ENCODE measurements at places on chromosomes 1 and 21.

DNA sequence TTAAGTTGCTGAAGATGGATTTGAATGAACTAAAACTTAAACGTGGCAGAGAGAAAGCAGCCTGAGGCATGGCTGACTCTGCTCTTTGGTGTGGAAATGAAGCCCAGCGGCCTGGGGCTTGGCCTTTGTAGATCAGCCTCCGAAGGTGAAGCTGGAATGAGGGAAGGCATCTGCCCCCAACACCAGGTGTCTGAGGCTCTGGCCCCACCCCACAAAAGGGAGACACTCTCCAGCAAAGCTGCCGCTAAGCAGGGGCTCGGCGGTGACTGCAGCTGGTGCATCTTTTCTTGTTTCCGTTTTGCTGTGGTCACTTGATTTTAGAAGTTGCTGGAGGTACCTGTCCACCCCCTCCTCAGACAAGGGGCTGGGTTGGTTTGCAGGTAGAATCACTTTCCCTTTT is 38.2 kb upstream of the NID1 start:
- DNase-seq = no peak

GRCh38 chr1:23018661-23019093 is 591 bp upstream of the KDM1A start:
- DNase-seq = no peak

DNA sequence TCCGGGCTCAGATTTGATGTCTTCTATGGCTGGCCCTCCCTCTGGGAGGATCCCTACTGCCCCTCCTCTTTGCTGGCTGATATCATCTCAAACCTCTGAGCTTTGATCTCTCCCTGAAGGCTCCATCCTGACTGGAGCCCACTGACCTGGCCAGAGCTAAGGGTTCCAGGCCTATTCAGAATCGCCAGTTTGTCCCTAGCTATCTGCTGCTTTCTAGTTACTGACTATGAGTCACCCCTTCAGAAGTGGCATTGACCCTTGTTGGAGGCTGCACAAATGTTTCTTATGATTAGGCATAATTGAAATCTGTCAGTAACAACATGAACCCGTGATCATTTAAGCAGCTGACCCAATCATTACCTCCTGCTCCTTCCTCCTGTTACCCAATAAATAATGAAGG is 87.1 kb downstream of the ABCA4 start:
- DNase-seq = no peak

GRCh38 chr1:237316352-237316751 is 274.4 kb downstream of the RYR2 start:
- DNase-seq = no peak

DNA sequence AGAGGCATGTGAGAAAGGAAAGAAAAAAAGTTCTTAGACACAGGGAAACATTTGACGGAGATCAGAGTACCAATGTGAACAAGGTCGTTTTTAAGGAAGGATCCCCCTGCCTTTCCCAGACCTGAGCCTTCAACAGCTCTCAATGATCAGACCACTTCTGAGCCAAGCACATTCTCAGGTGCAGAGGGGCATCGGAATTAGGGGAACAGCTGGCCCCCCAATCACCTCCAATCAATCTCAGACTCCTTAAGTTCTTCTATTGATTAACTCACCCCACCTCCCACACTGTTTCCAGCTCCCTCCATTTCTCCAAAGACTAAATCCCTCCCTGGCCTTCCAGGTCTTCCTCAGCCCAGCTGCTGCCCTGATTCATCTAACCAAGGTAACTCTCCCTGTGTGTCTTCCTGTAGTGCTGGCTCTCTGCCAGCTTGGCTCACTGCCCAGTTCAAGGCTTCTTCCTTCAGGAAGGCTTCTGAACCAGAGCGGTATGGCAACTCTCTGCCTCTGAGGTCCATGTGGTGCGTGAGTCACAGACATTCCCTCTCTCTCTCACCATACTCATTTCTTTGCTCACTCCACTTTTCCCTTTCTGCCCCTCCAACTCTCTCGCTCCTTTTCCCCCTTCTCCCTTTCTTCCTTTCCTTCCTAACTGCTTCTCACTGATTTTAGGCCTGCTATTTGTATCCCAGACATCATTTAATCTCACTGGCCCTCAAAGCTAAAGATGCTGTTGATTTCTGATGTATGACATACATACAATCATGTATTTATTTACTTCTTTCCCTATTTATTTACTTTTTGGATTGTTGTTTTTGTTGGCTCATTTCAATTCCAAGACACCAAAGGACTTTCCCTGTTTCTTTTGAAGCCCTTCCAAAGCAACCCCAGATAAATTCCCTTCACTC is 18.1 kb downstream of the CFAP45 start:
- DNase-seq = peak; percentile 83

DNA sequence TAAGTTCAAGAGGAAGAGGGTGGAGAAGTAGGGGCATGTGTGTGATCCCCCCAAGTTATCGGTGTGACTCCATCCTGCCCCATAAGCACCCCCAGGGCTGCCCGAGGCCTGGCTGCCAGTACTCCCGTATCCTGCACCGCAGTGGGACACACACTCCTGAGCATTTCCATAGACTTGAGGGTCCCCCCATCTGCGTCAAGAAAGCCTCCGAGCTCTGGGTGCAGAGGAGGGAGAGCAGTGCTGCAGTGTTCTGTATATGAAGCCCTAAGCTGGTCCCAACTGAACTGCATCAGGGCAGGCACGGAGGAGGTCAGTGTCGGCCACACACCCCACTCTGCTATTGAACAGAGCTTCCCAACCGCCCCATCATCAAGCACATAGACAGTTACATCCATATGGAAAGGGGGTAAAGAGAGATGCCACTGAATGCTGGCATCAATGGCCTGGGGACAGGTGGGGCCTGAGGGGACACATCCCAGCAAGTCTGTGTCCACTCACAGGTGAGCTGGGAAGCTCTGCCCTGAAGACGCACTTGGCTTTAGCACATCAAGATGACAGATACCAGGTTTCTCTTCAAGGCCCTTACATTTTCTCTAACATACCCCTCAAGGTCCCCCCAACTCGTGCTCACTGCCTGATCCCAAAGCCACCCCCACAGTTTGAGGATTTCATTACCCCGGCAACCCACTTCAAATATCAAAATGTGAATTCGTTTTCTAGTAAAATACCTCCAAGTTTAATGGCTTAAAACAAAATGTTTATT is 64.3 kb downstream of the EVA1C start:
- no peak for DNase-seq

DNA sequence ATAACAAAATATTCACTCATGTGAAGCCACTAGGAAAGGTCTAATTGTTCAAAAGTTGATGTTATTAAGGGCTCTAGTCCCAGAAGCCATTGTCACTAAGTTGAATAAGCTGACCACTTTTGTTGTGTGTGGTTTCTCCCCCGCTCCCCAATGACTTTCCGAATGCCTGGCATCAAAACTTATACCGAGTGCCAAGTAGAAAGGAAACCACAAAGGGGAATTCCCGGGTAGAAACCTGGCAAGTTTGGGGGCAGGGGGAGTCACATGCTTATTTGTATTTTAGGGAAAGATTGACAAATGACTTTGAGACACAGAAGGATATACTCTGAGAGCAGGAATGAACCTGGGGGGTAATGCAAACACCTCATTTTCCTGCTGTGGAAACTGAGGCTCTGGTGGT is 154.1 kb downstream of the TGFBR3 start:
- DNase-seq = no peak

GRCh38 chr1:81221564-81221963 is 579.2 kb upstream of the ADGRL2 start:
- DNase-seq = no peak

DNA sequence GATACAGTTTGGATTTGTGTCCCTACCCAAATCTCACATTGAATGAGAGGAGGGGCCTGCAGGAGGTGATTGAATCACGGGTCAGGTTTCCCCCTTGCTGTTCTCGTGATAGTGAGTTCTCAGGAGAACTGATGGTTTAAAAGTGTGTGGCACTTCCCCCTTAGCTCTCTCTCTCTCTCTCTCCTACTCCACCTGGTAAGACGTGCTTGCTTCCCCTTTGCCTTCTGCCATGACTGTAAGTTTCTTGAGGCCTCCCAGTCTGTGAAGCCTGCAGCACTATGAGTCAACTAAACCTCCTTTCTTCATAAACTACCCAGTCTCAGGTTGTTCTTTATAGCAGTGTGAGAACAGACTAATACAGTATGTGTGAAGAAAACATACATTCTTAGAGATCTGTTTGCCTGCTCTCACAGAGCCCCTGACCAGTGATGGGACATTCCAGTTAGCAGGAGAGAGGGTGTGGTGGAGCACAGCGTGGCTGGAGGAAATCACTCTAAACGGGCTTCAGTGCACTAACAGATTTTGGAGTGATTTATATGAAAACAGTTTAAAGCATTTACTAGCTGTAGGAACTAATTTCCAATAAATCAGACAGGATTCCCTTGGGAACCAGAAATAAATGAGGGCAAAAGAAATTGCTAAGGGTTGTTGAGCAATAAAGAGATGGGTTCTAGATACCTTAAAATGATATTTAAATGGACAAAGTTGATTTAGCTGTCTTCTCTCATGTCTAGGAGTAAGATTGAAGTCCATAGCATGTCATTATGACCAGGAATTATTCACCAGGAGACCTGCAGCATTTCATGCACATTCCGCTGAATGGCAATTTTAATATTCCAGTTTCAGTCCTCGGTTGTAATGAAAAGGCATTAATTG is 411.0 kb downstream of the CAMTA1 start:
- DNase-seq = no peak

DNA sequence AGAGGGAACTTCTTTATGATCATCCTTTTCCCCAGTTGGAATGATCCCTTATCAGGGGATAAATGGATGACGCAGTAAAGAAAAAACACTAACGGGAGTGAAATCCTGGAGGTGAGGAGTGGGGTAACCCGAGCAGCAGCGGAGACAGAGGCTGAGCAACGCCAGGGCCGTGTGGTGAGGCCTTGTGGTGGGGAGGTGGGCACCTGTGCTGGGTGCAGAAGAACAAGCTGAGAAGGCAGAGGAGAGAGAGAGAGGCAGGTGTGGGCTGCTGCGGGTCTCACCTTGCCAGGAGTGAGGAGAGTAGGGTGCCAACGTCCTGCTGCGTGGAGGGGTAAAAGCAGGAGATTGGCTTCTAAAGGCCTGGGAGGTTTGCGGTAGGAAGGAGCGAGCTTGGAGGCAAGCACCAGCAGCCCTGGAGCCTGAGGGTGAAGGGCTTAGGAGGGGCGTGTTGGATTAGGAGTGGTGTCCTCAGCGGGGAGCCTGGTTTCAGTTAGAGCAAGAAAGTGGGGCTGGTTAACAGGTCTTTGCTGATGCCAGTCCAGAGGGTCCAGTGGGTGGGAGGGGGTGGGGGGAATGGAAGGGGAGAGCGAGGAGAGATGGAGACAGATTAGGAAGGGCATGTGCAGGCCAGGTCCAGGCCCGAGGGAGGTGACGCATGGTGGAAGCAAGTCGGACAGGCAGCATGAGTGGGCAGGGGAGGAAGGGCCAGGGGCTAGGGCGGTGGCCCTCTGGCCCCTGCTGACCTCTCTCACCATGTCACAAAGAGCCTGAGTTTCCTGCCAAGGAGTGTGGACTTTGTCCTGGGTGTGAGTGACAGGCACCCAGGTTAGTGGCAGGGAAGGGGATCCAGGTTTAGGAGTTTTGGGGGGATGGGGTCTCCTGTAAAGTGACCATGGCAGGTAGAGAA is 36.7 kb upstream of the LHX4 start:
- DNase-seq = no peak

DNA sequence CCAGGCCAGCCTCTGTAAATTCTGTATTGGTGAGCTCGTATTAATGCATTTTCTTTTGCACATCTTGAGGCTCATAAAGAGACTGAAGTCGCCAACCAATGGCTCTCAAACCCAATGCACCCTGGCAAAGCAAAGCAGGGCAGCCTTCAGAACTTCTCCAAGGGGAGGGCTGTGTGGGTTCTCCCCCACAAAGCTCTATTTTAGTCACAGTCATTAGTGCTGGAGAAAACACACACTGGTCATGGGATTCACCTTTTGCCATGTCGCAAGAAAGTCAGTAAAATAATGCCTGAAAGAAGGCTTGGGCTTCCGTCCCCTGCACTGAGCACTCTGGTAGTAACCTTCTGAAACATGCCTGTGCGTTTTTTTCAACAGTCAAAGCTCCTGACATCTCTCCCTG is 26.3 kb upstream of the ATF3 start:
- DNase-seq = no peak

DNA sequence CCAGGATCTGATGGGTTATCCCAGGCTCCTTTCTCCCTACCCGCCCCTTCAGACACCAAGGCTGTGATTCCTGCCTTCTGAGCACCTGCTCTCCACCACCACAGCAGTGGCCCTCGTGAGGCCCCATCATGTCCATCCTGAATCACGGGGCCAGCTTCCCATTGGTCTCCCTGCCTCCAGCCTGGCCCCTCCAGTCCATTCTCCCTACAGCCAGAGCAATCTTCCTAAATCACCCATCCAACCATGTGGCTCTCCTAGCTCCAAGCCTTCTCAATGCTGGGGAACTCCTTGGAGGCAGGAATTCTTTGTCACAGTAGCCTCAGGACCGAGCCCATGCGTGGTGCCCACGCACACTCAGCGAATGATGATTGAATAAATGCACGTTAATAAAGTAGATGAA is 8.9 kb upstream of the GLIS1 start:
- DNase-seq = no peak

GRCh38 chr1:84467298-84467697 is 11.8 kb upstream of the RPF1 start:
- DNase-seq = no peak

DNA sequence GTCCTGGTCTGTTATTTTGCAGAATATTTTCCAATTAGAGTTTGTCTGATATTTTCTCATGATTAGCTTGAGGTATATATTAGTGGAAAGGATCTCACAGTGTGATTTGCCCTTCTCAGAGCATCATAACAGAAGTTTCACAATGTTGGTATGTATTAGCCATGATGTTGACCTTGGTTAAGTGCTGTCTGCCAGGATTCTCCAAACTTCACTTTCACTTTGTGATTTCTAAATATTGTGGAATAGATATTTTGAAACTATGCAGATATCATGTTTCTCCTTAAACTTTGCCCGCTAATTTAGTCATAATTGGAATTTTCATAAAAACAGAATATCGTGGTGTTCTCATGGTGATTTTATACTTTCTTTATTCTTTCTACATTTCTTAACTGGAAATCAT is 98.0 kb upstream of the DEPDC1 start:
- DNase-seq = no peak

DNA sequence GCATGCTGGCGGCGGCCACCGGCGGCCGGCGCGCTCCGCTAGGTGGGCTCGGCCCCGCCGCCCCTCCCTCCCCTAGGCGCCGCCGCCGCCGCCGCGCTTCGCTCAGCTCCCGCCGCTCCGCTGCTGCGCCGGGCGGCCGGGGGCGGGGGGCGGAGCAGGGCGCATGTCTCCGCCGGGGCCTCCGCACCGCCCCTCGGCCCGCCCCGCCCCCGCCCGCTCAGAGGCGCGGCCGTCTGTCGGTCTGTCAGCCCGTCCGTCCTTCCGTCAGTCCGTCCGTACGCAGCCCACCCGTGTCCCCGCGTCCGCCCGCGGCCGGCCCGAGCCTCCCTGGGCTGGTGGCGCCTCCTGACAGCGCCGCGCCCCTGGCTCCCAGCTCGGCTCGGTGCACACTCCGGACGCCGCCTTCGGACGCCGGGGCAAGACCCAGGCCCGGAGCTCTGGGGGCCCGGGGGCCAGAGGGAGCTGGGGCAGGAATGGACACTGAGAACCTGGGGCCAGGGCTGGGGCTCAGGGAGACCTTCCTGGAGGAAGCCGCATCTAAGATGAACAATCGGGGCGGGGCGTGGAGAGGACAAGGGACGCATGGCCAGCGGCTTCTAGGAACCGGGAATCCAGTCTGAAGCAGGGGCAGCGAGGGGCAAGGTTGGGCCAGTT is at the start of gene GPR153:
GPR153 (minus strand) TSS at position 138 of the 654 bp plus-strand sequence. CDS start 6,193 bp downstream, outside the sequence.
- no peak for DNase-seq

- DNase-seq = no peak
These were observed 162.3 kb downstream of the FMN2 start for GRCh38 chr1:240254006-240254405.

Measured in AG04449 (cell line).